CD4-positive, CD25-positive, alpha-beta regulatory T cell (primary cell): ENCODE measurements at places on chromosomes 16 and 17. TPM values are rescaled to one million over a fixed set of nuclear protein-coding genes. Genes with fewer than 3 reads are reported as not detected.

The MEFV gene
- not detected for total RNA-seq

The MT2A gene
- total RNA-seq, result 110 TPM

The MOSMO gene
- 13.1 TPM for total RNA-seq

The ASIC2 gene
- total RNA-seq, result not detected

The CTRB1 gene
- not detected for total RNA-seq

The KCNJ12 gene
- total RNA-seq, result 0.15 TPM

The TEKT3 gene
- total RNA-seq, result 1.2 TPM

The IRX5 gene
- 0.15 TPM for total RNA-seq

GRCh38 chr16:62035115-62036092, 834 bp downstream of the CDH8 start:
- no peak for DNase-seq

- DNase-seq, result no peak
These were observed 33.6 kb downstream of the FAM20A start for GRCh38 chr17:68567581-68567980.

DNA sequence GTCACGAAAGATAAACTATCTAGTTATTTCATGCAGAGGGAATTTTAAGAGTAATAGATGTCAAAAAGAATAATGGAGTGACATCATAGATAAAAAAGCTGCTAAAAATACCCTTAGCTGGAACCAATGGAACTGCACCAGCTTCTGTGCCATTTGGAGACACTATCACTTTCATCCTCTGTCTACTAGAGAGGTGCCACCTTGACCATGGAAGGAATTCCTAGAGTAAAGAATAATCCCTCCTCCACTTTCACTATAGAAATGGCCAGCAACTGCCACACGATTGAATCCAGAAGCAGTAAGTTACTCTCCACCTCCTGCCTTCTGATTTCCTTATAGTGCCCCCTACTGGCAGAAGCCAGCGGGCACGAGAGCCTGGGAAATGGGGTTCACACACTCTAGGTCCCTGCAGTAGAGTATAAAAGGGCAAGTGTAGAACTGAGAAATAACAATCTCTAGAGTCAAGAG, 2.8 kb upstream of the ALDH3A2 start:
- peak; percentile 43 for DNase-seq

GRCh38 chr17:40576113-40576740, 11.0 kb upstream of the CCR7 start:
- DNase-seq, result peak; percentile 64

DNA sequence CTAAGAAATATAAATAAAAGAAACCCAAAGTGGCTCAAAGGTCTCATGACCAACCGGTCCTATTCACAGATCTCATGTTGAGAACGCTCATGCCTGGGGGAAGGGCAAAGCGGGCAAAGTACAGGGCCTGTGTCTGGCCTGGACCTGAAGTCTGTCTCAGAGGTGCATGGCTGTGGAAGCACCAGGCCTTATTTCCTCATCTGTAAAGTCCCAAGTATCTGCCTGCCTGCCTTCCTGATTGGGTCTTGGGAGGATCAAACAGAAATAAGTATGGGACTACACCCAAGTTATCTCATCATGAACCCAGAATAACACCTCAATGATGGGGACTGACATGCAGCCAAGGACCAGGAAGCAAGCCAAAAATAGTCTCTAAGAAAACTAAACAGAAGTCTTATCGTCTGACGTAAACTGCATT, 14.2 kb downstream of the AXIN2 start:
- no peak for DNase-seq

- DNase-seq, result no peak
These were observed 76.4 kb downstream of the SOCS1 start for GRCh38 chr16:11179574-11179973.

GRCh38 chr17:39927929-39928857, 661 bp downstream of the LRRC3C start:
- DNase-seq, result no peak
